ENCODE measurements at places on chromosomes 12 and 14.
A peak's percentile ranks its signal among the peaks of the same experiment; 100 is the strongest.

GRCh38 chr14:99272899-99273765, 1.1 kb upstream of the BCL11B start:
- no peak for DNase-seq

- DNase-seq = no peak
Observed at GRCh38 chr14:31897581-31898186, 179.4 kb upstream of the ARHGAP5 start.

DNA sequence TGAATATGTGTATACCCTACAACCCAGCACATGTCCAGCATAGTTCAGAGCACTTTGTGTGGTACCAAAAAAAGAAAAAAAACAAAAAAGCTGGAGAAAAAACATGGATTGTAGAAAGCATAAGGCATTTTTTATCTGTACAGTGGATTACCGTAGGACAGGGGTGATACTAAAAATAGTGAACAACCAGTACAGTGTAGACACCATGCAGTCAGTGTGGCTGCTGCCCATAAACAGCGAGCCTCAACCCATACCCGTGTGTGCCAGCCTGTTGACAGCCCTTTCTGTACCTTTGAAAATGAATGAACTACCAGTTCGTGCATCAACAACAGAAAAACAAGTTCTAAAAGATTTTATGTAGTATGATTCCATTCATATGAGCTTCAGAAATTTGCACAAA, 25.1 kb downstream of the RASSF8 start:
- no peak for DNase-seq

- no peak for DNase-seq
Observed at GRCh38 chr14:24253936-24254335, 9.0 kb downstream of the TGM1 start.

DNA sequence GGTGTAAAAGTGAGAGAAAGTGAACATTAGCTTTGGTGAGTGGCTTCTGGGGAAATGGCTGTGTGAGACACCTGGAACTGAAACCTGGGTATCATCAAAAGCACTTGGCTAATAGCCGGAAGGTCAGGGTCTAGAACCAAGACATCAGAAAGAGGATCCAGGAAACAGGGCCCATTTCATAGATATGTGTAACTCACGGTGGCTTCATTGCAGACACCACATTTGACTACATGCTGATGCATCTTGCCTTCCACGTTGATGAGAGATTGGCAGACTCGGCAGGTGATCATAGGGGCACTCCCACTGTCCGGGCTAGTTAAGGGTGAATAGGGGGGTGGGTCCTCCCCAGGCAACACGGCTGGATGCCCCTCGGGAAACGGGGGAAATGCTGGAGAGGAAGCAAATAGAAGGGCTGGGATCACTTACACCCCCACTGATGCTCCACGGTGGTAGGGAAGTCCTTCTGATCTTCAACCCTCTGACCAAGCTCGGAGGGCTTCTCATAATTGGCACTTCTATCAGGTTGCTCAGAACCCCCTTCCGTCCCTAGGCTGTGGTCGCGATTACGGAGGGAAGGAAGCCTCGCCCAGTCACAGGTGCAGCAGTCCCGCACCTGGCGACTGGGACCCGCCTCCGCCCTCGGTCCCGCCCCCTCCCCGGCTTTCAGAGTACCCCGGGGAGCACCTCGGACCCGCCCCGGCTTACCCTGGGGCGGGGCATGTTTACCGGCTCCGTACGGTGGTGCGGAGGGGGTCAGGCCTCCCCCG, 593 bp downstream of the PIP4P1 start:
- no peak for DNase-seq

GRCh38 chr12:7161811-7162210, 27.7 kb upstream of the PEX5 start:
- DNase-seq = no peak

- DNase-seq = no peak
Observed at GRCh38 chr14:99891900-99892299, 98.7 kb downstream of the EML1 start.

- no peak for DNase-seq
Observed at GRCh38 chr12:51000245-51000644, 25.9 kb downstream of the SLC11A2 start.

- DNase-seq = no peak
Observed at GRCh38 chr12:27260746-27261145, 16.7 kb downstream of the STK38L start.

DNA sequence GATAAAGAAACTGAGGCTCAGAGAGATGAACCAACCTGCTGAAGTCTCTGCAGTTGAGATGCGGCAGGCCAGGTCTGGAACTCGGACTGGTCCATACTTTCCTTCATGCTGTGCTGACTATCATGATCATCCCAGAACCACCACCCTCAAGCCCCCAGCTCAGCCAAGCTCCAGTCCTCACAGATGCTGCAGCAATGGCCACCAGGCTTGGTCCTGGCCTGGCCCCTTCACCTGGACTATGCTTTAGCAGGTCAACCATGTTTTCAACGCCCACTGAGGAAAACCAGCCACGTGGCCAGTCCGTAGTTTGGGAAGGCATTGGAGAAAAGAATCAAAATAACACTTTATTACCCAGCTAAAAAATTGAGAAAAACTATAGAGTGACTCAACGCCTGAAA, 1.4 kb downstream of the GPR68 start:
- no peak for DNase-seq

GRCh38 chr12:5210923-5211290, 167.2 kb downstream of the KCNA5 start:
- DNase-seq = no peak

DNA sequence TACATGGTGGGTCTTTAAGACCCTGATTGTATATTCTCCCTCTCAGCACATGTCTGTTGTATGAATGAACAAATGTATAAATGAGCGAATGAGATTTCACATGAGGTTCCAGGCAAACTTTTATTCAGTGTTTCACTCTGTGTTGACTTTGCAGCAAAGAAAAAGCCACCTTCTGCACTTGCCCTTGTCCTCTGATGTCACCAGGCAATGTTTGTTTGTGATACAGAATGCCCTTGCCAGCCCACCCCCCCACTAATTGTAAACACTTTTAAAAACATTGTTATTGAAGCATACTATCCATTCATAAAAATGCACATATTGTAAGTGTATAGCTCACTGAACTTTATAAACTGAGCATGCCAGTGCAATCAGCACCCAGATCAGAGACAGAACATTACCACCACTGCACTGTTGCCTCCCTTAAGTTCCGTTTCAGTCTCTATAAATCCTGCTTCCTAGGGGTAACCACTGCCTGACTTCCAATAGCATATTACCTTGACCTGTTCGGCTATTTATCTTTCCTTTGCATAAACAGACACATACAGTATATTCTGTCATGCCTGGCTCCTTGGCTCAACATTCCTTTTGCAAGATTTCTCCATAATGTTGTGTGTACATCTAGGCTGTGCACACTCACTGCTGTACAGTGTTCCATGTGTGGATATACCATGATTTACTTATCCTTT, 11.3 kb upstream of the LTA4H start:
- DNase-seq = no peak

DNA sequence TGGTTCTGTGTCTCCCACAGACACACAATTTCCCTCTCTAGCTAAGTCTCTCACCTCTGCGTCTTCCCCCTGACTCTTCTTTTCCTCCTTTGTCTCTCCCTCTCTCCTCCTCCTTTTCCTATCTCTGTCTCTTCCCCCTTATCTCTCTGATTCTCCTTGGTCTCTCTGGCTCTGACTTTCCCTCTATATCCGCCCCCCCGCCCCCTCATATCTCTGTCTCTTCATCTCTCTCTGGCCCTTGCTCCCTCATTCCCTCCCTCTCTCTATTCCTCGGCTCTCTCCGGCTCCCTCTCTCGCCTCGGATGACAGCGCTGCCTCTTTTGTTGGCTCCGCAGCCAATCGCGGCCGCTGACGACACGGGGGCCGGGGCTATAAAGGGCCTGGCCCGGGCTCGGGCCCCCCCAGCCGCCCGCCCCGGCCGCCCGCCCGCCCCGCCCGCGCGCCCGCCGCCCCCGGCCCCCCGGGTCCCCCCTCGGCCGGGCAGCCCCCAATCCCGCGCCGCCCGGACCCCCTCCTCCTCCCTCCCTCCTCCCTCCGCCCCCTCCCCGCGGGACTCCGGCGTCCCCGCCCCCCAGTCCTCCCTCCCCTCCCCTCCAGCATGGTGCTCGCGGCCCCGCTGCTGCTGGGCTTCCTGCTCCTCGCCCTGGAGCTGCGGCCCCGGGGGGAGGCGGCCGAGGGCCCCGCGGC, at the start of gene GDF11:
Gene GDF11, plus strand, starts transcription at position 404 of the 687 bp plus-strand sequence. Its CDS starts 195 bp downstream, at position 599.
- DNase-seq = no peak

DNA sequence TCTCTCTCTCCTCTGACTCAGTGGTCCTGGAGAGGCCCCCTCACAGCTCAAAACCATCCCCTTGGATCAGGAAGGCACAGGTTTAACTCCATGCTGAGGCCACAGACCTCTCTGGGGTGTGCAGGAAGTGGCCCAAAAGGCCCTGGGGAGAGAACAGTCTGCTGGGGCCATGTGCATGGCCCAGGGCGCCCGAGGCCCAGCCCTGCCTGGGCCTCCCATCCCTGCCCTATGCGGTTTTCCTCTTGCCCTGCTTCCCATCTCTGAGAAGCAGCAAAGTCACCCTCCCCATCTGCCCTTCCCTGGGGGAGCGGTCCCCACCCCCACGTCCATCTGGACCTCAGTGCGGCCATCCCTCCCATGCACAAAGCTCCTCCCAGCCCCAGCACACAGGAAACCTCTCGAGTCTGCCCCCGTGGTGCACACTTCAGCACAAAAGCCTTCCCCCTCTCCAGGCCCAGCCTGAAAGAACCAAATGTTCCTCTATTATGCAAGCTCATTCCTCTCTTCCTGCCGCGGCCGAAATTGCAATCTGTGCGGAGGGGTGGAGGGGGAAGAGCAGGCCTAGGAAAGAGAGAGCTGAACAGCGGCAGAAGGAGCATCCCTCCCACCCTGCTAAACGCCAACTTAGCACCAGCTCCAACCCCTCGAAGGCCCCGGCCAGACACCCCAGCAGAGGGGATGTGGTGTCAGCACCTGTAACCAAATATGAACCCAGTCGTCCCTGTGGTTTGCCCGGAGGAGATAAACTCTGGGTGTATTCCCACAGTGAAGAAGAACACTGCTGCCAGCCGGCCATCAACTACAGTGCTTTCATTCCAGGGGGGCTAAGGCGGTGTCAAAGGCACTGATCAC, 108.5 kb downstream of the SCARB1 start:
- peak; percentile 46 for DNase-seq

DNA sequence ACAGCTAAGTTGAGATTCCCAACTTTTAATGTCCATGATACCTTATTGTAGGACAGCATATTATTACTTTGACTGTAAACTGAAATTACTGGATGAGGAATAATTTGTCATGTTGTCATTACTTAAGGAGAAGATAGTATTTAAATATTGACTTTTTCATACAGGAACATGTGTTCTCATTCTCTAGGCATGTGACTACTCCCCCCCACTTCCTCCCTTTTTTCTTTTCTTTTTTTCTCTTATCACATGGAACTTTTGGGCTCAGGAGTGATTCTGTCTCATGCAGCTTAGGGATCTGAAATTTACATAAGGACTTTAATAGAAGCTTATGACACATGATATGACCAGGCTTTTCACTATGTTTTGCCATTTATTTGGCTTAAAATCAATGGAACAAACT, 127.7 kb upstream of the SLCO1C1 start:
- DNase-seq = no peak

DNA sequence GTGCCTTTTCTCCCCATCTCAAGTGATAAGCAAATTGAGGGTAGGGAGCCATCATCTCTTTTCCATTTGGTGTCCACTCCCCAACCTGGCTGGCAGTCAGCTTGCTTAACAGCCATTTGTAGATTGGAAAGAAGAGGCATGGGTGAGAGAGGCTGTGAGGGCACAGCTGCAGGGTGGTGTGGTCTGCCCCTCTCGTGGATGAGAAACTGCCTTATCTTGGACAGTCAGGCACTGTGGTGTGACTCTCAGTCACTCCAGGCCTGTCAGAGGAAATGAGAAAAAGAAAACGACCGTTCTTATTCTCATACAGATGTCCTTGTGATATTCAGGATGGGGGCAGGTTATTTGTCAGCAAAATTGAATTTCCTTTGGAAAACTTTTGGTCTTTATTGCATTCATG, 65.1 kb upstream of the SRSF5 start:
- DNase-seq = no peak

- no peak for DNase-seq
Observed at GRCh38 chr14:90700933-90701776, 115.1 kb downstream of the TTC7B start.

DNA sequence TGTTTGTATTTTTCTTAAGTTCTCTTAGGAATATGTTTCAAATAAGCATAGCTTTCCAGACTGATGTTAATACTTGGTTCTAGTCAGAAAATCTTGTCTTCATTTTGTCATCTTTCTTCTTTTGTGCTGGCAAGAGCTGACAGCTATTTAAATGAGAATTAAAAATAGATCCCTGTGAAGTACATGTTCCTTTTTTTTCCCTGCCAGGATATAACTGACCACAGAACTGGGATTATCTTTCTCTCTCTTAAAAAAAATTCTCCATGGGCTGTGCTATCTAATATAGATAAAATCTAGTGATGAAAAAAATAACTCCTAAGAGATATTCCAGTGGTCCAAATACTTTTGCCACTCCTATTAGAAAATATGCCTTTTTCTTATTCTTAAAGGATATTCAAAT, 163.4 kb downstream of the AKAP6 start:
- no peak for DNase-seq

DNA sequence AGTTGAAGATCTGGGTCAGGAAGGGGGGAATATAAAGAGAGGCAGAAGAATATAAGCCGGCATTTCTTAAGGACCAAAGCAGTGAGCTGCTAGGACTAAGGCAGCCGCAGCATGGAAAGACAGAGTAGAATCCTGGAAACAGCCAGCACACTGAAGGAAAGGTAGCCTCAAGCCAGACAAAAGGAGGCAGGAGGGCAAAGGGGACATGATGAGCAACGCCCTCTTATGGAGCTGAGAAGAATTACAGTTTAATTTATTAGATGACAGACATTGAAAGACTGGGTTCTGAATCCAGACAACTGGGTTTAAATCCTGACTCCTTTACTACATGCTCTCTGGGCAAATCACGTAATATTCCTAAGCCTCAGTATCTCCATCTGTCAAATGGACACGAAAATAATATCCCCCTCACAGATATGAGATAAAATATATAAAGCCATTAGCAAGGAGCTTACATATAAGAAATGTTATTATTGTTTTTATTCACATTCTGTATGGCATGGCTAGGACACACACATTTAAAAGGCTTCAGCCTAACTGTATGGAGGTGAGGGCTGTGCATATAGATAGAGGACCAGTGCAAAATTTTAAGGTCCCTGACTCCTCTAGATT, 8.1 kb upstream of the PCED1B start:
- DNase-seq = no peak

DNA sequence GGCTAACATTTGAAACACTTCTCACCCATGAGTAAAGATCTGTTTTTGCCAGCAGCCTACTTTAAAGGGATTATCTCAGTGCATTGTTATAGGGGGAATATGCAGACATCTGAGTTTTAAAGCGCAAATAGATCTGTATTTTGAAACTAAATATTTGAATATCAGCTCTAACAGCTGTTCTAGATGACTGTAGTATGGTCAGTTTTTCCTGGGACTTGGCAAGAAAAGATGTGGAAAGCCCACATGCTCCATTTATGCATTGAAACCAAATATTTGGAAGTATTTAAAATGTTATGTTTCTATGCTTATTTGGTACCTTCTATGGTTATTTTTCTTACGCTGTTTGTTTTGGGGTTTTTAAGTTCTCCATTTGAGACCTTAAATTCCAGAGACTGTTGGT, 41.7 kb downstream of the RIC8B start:
- no peak for DNase-seq

All from SIG-M5 (cell line).